BJ (cell line): ENCODE measurements at places on chromosomes 16 and 17.

DNA sequence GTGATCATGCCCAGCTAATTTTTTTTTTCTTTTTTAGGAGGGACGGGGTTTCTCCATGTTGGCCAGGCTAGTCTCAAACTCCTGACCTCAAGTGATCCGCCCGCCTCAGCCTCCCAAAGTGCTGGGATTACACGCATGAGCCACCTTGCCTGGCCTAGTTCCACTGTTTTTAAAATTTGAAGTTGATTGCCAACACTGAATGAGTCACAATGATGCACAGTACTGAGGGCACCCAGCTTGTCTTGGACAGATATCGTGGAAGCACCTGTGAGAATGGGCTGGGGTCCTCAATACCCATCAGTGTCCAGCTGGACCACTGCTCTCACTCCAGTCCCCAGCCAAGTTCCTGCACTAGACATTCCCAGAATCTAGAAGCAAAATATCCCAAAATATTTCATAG lies 2.5 kb downstream of the KNOP1 start:
- no peak for DNase-seq

GRCh38 chr17:82965371-82965770 lies 114.0 kb upstream of the METRNL start:
- no peak for DNase-seq

- DNase-seq, result no peak
These were observed 67.0 kb downstream of the USP31 start for GRCh38 chr16:23082161-23082788.

GRCh38 chr17:38671939-38672720 lies 2.6 kb downstream of the EPOP start:
- DNase-seq, result no peak

GRCh38 chr16:48409839-48410632 lies 24.8 kb upstream of the SIAH1 start:
- no peak for DNase-seq

DNA sequence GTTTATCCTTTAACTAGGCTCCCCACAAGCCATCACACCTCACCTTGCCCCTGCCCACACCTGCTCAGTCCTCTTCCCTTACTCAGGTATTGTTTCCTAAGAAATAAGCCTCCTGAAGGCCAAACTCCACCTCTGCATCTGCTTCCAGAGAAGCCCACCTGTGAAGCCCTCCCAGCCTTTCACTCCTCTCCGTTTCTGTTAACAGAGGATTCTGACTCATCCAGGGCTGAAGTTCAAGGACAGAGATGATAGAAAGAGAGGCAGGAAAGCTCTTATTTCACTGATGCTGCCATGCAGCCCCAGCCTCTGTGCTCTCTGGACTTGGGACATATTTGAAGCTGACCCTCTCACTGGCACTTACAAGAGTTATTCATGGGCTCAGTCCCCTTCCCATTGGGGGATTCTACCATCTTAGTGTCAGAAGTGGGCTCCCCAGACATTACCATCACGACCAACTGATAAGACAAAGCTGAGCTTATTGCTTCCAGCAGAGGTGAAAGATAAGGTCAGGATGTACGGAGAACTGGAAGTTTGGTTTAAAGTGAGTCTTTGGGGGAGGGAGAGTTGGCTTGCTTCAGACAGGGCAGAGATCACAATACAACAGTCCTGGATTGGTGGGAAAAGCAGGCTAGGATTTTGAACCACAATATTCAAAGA lies 35.3 kb upstream of the XYLT2 start:
- no peak for DNase-seq

- peak; percentile 18 for DNase-seq
These were observed 227.3 kb downstream of the COPRS start for GRCh38 chr17:31631766-31632165.

DNA sequence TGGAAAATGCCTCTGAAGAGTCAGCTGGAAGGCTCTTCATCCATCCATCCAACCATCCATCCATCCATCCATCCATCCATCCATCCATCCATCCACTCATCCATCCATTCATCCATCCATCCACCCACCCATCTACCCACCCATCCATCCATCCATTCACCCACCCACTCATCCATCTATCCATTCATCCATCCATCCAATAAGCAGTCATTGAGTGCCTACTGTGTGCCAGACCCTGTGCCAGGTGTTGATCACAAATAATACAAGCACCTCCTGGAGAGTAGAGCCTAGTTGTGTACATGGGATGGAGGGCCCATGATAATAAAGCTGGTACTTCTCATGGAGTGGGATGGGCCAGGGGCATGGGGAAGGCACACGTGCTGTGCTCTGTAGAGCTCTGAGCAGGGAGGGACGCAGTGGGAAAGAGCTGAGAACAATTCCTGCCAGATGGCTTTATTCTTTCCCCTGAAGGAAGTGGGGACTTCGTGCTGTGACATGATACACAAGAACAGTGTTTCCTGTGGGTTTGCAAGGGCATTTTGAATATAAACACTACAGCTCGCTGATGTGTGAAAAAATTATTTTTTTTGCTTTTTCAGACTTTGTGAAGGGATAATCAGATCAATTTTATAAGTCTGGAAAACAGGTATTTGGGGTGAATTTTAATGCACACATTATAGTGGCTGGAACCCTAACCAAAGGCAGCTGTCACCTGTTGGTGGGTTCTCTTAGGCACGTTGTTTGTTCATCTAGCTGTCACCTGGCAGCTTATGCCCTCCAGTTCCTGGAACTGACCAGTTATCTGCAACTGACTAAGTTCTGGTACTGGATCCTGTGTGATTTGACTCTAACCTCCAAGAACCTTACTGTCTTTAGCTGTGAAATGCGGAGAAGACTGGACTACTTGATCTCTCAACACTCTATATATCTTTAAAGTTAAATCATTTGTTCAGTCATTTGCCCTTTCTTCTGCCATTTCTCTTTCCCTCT lies 61.3 kb downstream of the PRKCB start:
- no peak for DNase-seq

DNA sequence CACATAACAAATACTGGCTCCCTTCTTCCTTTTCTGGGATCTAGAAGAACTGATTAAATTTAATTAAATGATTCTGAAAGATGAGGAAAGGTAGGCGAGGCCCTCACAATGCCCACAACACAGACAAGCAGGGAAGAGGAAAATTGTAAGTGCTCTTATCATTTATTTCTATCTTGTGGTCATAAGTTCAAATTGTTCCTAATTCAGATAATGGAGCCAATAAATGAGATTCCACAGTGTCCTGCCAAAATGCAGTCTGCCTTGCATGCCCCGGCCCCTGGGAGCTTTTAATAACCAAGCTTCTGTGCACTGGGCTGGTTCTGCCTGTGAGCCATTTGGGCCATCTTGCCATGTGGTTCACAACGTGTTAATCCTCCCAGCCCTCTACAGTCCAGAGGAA lies 97.0 kb downstream of the CMC2 start:
- no peak for DNase-seq
